ENCODE measurements at places on chromosomes 16 and 17.
A peak's percentile ranks its signal among the peaks of the same experiment; 100 is the strongest.

- no peak for DNase-seq
These were observed 13.9 kb upstream of the GINS3 start for GRCh38 chr16:58378401-58378800.

DNA sequence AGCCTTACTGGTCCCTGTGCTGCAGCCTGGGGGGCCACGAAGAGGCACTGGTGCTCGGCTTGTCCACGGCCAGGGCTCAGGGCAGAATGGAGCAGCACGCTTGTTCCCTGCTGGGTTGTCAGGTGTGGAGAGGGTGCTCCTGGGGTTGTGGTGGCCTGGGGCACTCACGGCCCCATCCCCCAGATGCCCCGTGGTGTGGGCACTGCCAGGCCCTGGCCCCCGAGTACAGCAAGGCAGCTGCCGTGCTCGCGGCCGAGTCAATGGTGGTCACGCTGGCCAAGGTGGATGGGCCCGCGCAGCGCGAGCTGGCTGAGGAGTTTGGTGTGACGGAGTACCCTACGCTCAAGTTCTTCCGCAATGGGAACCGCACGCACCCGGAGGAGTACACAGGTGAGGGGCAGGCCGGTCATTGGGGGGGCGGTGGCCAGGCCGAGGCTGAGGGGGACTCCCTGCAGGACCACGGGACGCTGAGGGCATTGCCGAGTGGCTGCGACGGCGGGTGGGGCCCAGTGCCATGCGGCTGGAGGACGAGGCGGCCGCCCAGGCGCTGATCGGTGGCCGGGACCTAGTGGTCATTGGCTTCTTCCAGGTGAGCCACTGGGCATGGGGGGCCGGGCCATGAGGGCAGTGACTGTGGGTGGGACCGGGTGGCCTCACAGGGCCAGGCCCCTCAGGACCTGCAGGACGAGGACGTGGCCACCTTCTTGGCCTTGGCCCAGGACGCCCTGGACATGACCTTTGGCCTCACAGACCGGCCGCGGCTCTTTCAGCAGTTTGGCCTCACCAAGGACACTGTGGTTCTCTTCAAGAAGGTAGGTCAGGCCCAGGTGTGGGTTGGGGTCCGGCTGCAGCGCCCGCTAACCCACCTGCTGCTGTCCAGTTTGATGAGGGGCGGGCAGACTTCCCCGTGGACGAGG, 1.5 kb downstream of the PDIA2 start:
- no peak for DNase-seq

GRCh38 chr17:31663576-31663975, 195.5 kb downstream of the COPRS start:
- no peak for DNase-seq

- DNase-seq: no peak
These were observed 1.3 kb upstream of the PDK2 start for GRCh38 chr17:50093807-50094206.

DNA sequence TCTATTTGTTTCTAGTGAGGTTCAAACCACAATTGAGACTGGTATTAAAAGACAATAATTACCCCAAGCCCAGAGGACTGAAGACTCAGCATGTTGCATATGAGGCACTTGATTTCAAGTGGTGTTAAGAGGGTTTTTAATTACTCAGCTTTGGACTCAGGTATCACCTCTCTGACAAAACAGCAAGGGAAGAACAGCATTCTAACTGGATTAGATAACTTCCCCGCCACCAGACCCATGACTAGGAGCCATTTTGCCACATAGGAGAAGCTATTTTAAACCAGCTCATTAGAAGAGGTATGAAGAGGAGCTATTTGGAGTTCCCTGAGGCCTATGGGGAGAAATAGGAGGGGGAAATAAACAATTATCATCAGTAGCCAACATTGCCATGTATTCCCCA, 226.1 kb upstream of the TOX3 start:
- DNase-seq: no peak

GRCh38 chr17:57667461-57667923, 77.6 kb downstream of the CCDC182 start:
- DNase-seq: no peak

- no peak for DNase-seq
These were observed 48.6 kb downstream of the PRKCA start for GRCh38 chr17:66351033-66351432.

DNA sequence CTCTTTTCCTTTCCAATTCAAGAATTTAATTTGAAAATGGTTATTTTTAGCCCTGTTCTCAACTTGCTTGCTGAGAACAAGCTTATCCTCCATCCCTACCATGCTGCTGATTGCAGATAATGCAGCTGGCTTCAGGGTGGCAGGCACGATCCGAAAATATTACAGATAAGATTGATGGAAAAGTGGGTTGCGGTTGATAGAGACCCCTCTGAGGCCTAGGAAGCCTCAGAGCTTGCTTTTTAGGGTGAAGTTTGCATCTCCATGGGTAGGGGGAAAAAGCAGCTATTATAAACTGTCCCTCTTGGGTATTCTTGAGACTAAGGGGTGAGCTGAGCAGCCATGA, 116.5 kb upstream of the GOT2 start:
- DNase-seq: no peak

- DNase-seq: no peak
These were observed 930.9 kb upstream of the CDH8 start for GRCh38 chr16:62967163-62967562.

DNA sequence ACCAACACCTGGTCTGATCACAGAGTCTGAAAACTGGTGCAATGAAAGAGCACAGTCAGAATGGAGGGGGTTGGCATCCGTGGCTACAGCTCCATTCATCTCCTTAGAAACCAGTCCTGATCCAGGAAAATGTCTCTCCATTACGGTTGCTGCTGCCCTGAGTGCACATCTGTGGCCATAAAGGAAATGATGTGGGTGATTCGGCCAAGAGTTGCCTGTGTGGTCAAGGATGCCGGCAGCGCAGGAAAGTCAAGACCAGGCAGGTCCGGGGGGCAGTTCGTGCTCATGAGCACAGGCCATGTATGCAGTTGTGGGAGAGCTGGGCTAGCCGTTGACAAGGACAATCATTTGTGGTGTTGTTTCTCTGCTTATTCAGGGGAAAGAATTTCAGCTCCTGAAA, 5.9 kb downstream of the XAF1 start:
- no peak for DNase-seq

DNA sequence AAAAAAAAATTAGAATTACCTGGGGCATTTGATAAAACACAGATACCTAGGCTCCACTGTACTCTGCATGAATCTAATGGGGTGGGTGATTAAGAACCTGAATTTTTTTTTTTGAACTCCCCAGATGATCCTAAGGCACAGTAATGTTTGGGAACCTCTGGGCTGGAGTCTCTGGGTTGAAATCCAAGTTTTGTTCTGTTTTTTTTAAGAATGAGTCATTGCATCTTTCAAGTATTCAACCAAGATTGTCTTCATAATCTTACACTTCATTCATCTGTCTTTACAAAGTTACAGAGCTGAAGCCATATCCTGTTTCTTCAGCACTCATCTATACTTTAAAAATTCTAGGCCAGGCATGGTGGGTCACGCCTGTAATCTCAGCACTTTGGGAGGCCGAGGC, 52.6 kb downstream of the PIGL start:
- peak; percentile 39 for DNase-seq

GRCh38 chr17:50208611-50209061, 7.2 kb upstream of the COL1A1 start:
- DNase-seq: no peak

- no peak for DNase-seq
These were observed 24.9 kb downstream of the CDC42EP4 start for GRCh38 chr17:73286863-73287296.

- DNase-seq: no peak
These were observed 42.3 kb upstream of the ZNF750 start for GRCh38 chr17:82881900-82882714.

GRCh38 chr17:14873540-14873939, 391.6 kb downstream of the PMP22 start:
- DNase-seq: no peak

- no peak for DNase-seq
These were observed 791 bp upstream of the PLD6 start for GRCh38 chr17:17206913-17207335.

- peak; percentile 76 for DNase-seq
These were observed at the start of gene CMTM4 for GRCh38 chr16:66696669-66697630. CMTM4 (minus strand) TSS chr16:66696743; CDS start chr16:66696525, 218 bp downstream.

- DNase-seq: peak; percentile 46
These were observed 8.7 kb upstream of the SYNGR2 start for GRCh38 chr17:78159575-78160158.

DNA sequence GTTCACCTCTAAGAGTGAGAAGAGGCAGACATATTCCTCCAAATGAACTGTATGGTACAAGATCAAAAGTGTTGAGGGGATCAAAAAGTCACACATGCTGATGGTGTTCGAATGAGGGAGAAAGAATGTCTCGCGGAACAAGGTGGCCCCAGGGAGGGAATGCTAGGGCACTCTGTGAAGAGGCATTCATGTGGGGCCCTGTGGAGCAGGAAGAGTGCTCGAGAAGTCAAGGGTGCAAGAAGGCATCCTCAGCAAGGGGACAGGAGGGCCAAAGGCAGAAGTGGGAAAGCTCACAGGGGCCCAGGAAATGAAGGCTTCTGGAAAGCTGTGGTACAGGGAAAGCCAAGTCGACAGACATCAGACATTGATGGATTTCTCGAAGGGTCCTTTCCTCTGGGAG, 6.1 kb upstream of the MYH3 start:
- DNase-seq: no peak

GRCh38 chr17:50651661-50652060, 17.0 kb downstream of the ABCC3 start:
- no peak for DNase-seq

- DNase-seq: no peak
These were observed 79.6 kb downstream of the BRIP1 start for GRCh38 chr17:61783556-61784304.

DNA sequence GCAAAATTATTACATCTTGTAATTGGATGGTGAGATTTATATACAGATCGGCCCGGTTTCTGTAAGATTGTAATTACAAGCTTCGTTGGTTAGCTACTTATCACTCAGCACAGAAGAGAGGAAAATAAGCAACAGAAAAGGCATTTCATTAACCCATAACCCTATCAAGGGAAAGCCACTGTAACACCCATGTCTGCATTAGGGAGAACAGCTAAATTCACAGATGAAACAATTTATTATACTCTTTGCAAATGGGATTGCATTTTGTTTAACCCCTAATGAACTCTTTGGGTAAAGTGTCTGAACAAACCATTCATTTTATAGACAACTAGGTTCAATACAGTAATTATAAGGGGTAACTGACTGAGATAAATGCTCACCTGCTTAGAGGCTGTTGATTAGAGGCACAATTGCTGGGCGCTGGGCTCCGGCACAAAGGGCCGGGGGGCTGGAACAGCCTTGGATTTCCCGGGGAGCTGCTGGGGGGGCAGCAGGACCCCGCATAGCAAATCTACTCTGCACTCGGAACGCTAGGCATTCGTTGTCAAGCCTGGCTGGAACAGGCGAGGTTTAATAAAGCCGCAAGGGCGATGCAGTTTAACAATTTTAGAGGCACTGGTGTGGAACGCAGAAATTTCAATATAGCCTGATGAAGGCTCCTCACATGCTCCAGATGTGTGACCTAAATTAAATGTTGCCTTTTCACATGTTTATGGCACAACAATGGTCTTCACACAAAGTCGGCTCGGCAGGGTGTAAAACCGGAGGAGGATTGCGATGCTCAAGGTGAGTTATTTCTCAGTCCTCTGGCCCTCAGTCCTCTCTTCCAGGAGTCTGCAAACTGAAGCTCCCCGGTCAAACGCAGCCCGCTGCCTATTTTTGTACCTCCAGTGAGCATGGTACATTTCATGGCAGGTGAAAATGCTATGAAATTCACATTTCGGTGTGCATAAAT, 134.0 kb upstream of the IRX6 start:
- DNase-seq: no peak

DNA sequence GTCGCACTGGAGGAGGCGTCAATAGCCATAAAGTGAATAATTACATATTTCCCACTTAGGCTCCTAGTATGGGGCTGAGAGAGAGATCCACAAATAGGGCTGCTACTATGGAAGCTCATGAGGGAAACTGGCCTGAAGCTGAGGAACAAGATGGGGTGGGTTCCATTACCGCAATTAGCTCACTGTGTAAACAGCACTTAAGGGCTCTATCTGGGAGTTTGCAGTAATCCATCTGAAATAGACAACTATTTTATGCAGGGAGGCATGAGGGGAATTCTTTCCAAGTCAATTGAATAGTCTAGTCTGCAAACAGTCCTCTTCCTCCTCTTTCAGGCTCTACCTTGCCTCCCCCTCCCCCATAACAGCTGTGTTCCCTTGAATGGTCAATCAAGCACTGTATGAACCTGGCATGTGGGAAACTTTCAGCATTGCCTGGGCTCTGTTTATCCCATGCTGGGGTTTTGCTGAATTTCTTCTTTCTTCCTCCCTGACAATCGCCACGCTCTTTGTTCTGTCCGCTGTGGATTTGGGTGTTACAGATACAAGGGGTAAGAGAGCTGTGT, 56.1 kb upstream of the MAF start:
- DNase-seq: no peak

- DNase-seq: peak; percentile 1
These were observed 69.8 kb downstream of the SHISA9 start for GRCh38 chr16:12971241-12971640.

DNA sequence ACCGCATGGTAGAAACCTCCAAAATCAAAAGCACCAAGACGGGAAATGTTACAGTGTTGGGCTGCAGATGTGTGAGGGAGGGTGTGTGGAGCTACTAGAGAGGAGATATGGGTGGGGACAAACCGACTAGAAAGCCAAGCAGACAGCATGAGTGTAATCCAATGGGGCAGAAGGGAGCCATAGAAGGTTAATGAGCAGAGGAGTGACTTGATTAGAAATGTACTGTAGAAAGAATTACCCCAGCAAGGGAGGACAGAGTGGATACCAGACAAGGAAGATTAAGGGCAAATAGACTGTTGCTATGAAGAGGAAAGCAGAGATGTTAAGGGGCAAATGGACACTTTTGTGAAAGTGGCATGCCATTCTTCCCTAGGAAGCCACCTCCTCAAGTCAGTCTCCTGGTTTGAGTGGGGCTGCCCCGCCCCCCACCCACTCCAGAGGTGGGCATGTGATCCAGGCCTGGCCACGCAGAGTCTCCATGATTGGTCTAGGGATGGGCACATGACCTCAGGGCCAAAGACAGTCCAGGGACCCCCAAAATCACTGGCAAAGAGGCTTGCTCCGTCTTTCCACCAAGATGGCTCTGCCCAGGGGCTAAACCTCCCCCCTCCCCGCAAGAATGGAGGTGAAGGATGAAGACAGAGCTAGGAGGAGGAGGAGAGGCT, 4.3 kb downstream of the COTL1 start:
- no peak for DNase-seq

DNA sequence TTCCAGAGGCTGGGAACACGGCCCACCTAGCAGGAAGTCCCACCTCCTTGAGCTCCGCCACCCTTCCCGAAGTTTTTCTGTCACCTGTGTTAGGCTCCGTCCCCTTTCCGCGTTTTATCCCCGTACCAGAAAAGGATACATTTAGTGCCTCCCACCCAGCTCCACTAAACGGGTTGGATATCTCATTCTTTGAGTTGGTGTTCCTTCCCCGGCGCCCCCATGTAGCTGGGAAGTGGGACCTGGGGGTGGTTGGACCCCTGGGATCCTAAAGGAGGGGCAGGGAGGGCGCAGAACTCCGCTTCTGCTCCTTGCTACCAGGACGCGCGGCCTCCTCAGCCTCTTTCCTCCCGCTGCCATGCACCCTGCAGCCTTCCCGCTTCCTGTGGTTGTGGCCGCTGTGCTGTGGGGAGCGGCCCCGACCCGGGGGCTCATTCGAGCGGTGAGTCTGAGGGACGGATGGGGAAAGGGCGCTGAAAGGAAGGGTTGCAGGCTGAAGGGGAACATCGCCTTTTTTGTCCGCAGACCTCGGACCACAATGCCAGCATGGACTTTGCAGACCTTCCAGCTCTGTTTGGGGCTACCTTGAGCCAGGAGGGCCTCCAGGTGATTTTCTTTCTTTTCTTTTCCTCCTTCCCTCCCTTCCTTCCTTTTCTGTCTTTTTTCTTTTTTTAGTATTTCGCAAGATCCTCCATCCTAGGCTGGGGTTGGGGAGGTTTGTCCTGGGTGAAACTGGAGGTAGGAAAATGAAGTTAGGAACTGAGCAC, 669 bp downstream of the RNF167 start:
- no peak for DNase-seq

All from HFFc6 (cell line).